ENCODE measurements at places on chromosomes 11 and 22.

DNA sequence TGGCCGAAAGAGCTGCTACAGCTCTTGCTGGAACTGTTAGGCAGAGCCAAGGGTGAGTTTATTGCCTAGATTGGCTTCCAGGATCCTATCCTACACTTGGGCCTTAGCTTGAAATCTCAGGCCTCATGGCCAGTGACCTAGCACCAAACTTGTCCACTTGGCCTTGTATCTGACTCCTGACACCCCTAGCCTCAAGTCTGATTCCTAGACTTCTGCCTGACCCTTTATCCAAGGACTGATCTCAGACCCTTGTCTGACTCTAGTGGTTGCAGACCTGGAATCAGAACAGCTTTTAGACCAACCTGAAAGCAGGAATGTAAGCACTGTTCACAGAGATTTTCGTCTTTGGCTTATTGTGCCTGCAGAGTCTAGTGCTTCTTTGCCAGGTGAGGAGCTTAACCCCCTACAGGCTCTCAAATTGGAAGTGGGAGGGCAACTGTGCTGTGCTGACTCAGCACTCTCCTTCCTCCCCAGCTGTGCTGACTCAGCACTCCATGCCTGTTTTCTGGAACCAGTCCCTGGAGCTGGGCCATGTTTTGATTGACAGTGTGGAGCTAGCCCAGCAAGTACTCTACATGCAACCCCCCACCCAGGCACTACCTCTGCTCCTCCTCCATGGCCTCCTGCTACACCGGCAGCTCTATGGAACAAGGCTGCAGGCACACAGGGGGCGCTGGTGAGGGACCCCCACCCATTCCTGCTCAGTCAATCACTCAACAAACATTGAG, 35.1 kb downstream of the RRP8 start:
- no peak for ATAC-seq

- no peak for ATAC-seq
Measured at GRCh38 chr11:129779342-129779741, 36.3 kb upstream of the TMEM45B start.

DNA sequence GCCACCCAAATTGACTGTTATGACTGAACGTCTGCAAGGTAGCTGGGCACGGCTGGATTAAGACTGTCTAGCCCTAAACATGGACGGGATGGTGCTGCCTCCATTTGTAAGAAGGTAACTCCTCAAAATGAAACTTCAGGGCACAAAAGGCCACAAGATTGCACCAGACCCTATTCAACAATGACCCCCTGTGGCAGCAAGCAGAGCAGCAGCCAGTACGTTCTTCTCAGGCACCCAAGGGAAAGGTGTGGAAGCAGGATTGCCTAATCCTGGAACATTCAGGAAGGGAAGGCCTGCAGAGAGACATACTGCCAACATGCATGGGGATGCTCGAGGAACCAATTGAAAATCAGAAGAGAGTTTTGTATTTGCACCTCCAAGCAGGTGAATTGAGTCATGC, 4.5 kb upstream of the TBX10 start:
- no peak for ATAC-seq

GRCh38 chr22:28716686-28717085, 24.9 kb downstream of the CHEK2 start:
- ATAC-seq = no peak

GRCh38 chr11:75196426-75196825, 44.1 kb upstream of the TPBGL start:
- no peak for ATAC-seq

DNA sequence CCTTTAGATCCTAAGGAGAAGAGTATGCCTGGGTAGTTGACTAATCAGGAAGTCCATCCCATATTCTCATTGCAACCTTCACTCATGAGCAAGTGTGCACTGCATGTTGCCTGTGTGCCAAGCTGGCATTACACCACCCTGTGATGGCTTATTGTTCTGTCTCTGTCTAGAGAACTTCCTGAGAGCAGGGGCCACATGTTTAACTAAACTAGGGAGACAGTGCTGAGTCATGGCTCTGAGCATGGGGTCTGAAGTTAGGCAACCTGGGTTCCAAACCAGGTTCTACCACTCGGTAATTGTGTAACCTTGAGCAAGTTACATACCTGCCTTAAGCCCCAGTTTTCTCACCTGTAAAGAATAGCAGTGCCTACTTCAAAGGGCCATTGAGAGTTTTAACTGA, 39.6 kb downstream of the CSNK2A3 start:
- no peak for ATAC-seq

- ATAC-seq = no peak
Measured at GRCh38 chr22:41387341-41387740, 5.6 kb downstream of the TEF start.

DNA sequence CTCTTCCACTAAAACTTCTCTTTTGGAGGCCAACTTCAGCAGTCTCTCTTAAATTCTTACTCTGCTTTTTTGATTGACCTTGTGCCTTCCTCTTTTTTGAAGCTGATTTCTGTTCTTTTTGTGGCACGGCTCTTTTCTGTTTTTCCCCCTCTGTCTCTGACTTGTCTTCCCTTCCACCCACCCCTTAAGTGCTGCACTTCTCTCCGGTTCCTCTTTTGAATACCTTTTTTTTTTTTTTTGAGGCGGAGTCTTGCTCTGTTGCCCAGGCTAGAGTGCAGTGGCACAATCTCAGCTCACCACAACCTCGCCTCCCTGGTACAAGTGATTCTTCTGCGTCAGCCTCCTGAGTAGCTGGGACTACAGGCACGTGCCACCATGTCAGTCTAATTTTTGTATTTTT, 211.9 kb downstream of the BLID start:
- ATAC-seq = no peak

DNA sequence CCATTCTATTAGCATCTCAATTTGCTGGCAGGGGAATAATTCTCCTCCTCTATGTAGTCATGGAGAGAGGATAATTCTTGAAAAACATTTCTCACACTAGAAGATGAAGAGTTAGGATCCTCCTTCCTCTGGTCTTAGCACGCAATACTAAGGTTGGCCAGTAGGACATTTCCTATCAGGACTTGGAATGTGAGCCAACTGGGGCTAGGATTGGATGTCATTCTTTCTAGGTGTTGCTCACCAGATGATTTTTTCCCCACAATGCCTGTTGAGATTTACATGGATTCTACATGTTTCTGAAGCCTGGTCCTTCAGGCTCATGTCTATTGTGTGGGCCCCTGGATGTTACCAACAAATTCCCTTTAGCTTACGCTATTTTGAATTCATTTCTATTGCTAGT, 28.0 kb downstream of the SLN start:
- no peak for ATAC-seq

- ATAC-seq = no peak
Measured at GRCh38 chr11:19370100-19370861, 129.5 kb upstream of the E2F8 start.
